ENCODE measurements at places on chromosomes 2 and 18.

DNA sequence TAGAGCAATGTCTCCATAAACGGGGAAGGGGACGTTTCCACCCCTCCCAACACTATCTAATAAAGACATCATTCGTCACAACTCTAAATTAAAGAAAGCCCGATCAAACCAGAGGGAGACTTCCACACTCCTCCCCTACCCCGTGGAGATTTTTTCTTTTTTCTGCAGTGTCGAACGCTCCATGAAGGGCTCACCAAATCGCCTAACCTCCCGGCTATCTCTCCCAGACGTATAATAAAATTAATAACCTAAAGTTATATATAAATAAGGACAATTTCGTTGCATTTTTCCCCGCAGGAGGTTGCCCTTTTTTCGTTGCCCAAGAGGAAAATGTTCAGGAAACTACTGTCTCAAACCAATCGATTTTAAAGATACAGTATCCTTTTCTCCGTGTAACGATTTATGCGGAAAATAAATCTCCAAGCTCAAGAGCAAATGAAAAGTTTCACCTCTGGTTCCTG, 2.4 kb downstream of the EVX2 start:
- no peak for DNase-seq

GRCh38 chr2:166610913-166611305, 116.9 kb upstream of the SCN7A start:
- DNase-seq = no peak

DNA sequence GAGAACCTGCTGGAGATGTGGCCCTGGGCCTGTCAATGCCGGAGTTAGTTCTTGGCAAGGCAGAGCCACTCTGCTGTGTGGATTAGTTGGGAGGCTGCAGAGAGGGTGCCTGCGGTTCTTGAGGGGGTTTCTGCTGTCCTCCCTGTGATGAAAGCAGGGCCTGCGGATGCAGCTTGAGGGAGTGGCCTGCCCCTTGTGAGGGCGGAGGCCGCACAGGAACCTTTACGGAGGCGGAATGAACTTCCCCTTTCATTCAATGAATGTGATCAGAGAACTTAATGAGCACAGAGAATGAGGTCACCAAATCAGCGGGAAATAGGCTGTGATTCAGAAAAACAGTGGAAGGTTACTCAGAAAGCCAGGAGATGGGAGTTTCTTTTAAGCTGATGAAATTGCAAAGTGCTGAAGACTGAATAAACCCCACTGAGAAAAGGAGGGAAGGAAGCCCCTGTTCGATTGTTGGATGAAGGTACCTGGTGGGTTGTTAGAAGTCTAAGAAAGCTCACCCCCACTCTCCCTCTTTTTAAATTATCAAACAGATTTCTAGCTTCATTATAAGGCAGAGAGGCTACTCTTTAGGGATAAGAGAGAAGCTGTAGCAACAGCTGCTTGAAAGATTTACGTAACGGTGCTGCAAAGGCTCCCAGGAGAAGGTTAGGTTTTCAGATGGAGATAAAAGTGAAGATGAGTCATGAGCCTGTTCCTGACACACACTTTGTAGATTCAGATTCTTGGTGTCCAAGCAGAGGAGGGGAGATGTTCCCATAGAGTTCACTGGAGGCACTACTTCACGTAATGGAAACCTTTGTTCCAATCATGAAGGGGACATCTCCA, 47.4 kb downstream of the VWA3B start:
- DNase-seq = peak; percentile 53

DNA sequence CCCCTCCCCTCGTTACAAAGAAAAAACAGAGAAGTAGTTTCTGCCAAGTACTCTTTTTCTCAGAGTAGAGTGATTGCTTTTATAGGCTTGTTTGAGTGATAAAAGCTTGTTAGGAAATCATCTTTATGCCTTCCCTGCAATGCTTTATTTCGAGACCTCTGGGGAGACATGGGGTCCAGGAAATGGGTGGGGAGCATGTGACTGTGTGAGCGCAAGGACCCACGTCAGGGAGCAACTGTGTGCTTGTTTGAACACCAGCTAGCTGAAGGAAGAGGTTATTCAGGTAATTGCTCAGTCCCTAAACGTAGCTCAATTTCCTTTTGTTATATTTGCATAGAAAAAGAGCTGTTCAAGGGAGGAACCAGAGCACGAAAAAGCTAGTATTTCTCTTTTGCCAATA, 187.3 kb downstream of the FAM210A start:
- no peak for DNase-seq

Measured in Daoy (cell line).